ENCODE measurements at places on chromosomes 11 and 22.
A peak's percentile ranks its signal among the peaks of the same experiment; 100 is the strongest.

DNA sequence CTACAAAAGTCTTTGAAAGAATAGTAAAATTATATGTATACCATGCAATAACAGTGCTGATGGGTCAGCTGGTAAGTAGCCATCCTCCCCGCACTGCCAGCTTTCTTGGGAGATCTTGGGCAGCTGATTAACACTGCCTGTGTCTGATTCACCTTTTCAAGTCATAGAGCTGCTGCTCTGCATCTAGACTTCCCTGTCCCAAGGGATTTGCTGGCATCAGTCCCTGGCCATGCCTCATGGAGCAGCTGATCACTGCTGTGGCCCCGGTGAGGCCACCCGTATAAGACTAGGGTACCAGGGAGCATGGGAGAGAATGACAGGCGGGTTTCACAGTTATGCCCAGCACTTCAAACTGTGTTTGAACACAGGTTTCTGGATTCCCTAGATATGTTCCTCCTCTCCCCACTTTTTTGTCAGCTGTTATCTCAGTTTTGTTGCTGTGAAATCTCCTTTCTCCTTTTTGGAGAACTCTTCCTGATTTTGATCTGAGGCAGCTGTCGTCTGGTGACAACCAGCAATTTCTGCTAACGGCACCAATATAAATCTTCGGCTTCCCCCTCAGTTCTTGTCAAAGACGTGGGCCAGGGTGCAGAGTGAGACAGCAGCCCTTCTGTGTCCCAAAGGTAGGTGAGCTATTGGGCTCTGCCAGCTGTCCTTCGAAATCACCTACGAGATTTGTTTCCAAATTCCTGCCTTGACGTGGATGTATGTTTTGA lies 438.9 kb downstream of the NTM start:
- peaks cover 9% of the 10 kb centered on the region for H3K27me3 ChIP-seq
- no peak overlapping the region for H3K4me3 ChIP-seq
- H3K27ac ChIP-seq: no peak overlapping the region
- DNase-seq: no peak
- no peaks in the 10 kb centered on the region for H3K36me3 ChIP-seq

GRCh38 chr11:126281245-126281644 lies 1.6 kb upstream of the TIRAP start:
- no peak for DNase-seq
- no peak overlapping the region for H3K4me3 ChIP-seq
- H3K27ac ChIP-seq: no peak overlapping the region
- H3K4me1 ChIP-seq: no peaks in the 10 kb centered on the region

GRCh38 chr11:109076870-109077269 lies 345.1 kb upstream of the C11orf87 start:
- no peaks in the 10 kb centered on the region for H3K27me3 ChIP-seq
- peaks cover 6% of the 10 kb centered on the region for H3K4me1 ChIP-seq
- H3K4me3 ChIP-seq: no peak overlapping the region
- no peak for DNase-seq
- H3K27ac ChIP-seq: no peak overlapping the region

DNA sequence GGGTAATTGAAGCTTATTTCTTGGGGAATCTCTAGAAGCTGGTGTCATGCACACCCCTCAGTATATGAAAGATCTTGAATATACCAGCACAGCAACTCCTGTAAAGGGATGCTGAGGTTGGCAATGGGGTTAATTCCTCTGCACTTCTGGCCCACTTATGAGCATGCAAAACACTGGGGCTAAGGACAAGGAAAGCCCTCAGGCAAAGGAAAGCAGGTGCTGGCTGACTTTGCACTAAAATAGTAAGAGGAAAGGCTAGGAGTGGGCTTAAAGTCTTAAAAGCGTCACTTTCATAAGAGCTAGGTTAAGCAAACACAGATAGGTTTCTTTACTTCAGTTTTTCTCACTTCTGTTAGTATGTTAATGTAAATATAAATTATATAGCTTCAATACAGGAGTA lies 572.6 kb upstream of the LUZP2 start:
- DNase-seq: no peak
- no peak overlapping the region for H3K4me3 ChIP-seq
- no peaks in the 10 kb centered on the region for H3K36me3 ChIP-seq
- no peaks in the 10 kb centered on the region for H3K27me3 ChIP-seq
- H3K4me1 ChIP-seq: no peaks in the 10 kb centered on the region

GRCh38 chr11:65779919-65780769 lies 632 bp downstream of the AP5B1 start:
- H3K36me3 ChIP-seq: peaks cover 33% of the 10 kb centered on the region
- no peaks in the 10 kb centered on the region for H3K27me3 ChIP-seq
- H3K4me1 ChIP-seq: peaks cover 48% of the 10 kb centered on the region
- peak overlapping the region; percentile 79 for H3K4me3 ChIP-seq
- H3K27ac ChIP-seq: peak overlapping the region; percentile 89

GRCh38 chr11:122979815-122980595 lies 1.6 kb downstream of the BSX start:
- H3K4me3 ChIP-seq: no peak overlapping the region
- no peaks in the 10 kb centered on the region for H3K36me3 ChIP-seq
- no peak overlapping the region for H3K27ac ChIP-seq
- H3K27me3 ChIP-seq: peaks cover 30% of the 10 kb centered on the region

- H3K36me3 ChIP-seq: no peaks in the 10 kb centered on the region
- peak overlapping the region; percentile 75 for H3K27ac ChIP-seq
- peak overlapping the region; percentile 23 for H3K4me3 ChIP-seq
- DNase-seq: no peak
- peaks cover 30% of the 10 kb centered on the region for H3K4me1 ChIP-seq
These were observed 7.0 kb downstream of the FXYD2 start for GRCh38 chr11:117817368-117818040.

GRCh38 chr11:2306877-2307500 lies 5.2 kb downstream of the TSPAN32 start:
- peaks cover 33% of the 10 kb centered on the region for H3K4me1 ChIP-seq
- H3K27me3 ChIP-seq: no peaks in the 10 kb centered on the region
- no peak for DNase-seq
- no peak overlapping the region for H3K4me3 ChIP-seq

DNA sequence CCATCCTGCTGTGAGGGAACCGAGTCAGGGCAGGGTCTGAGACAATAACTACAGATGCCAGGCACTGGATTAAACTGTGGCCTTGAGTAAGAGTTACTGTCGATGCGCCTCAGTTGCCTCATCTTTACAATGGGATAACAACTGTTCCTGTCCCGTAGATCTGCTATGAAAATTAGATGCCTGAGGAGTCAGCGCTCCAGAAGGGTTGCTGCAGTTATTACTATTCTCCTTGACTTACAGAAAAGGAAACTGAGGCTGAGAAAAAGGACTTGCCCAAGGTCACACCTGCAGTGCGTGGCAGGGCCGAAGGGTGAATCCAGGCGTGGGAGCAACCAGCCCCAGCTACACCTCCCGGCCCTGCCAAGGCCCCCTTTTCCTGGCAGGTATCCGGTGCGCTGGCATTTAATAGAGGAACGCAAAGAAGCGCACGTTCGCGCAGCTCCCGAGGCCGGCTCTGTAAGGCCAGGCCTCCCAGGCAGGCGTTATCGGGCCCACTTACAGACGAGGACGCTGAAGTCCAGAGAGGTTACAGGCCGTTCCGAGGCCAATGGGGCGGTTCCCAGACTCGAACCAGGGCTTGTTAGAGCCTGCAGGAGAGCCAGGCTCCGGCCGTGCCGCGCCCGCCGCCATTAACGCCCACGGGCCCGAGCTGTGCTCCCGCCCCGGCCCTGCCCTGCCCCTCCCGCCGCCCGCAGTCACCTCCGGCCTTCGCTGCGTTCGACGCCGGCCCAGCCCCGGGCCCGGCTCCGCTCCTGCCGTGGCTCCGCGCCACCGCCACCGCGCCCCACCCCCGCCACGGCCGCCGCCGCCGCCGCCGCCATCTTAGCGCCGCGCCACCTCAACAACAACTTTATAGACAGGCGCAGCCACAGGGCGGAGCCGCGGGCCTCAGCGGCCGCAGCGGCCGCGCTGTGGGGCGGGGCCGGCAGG lies at the start of gene C11orf68:
TSS of gene C11orf68 (minus strand) at position 852 of the 930 bp plus-strand sequence. CDS start at position 821, 31 bp downstream.
- no peaks in the 10 kb centered on the region for H3K27me3 ChIP-seq
- peaks cover 50% of the 10 kb centered on the region for H3K4me1 ChIP-seq
- peak within 1 kb of the TSS; percentile 89 for H3K4me3 ChIP-seq
- DNase-seq: no peak

DNA sequence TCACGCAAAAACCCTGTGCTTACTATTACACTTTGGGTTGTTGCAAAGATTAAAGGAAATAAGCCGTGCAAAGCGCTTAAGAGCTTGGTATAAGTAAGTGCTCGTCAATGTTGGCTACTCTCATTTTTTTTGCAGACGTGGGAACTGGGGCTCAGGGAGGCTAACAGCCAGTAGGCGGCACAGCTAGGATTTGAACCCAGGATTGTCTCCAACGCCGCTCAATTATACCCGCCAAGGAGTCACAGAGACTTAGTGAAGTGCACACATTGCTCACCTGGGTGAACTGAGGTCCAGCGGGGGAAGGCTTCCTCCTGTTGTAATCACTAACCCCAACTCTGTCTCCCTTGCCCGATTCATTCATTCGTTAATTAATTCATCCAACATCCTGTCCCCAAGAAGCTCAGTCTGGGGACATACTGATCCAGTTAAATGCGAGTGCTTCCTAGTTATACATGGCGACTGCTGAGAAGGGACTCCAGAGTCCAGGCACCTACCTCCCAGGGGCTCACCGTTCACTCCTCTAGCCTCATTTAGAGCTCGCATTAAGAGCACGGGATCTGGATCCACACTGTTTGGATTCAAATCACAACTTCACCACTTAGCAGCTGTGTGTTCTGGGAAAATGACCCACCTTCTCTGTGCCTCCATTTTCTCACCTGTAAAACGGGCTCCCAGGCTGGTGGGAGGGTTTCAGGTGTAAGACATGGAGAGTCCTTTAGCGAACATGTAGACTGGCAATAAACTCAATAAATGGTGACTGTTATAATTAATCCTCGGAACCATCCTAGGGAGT lies 838 bp upstream of the MTFP1 start:
- no peaks in the 10 kb centered on the region for H3K27me3 ChIP-seq
- H3K4me1 ChIP-seq: peaks cover 54% of the 10 kb centered on the region
- no peak for DNase-seq
- H3K4me3 ChIP-seq: peak overlapping the region; percentile 74
- H3K27ac ChIP-seq: peak overlapping the region; percentile 97
- peaks cover 29% of the 10 kb centered on the region for H3K36me3 ChIP-seq

GRCh38 chr22:24408630-24409029 lies 18.8 kb upstream of the ADORA2A start:
- DNase-seq: no peak
- H3K36me3 ChIP-seq: peaks cover 10% of the 10 kb centered on the region
- no peak overlapping the region for H3K27ac ChIP-seq
- no peaks in the 10 kb centered on the region for H3K27me3 ChIP-seq
- H3K4me3 ChIP-seq: no peak overlapping the region

- no peak for DNase-seq
- H3K27me3 ChIP-seq: no peaks in the 10 kb centered on the region
- H3K36me3 ChIP-seq: no peaks in the 10 kb centered on the region
- no peak overlapping the region for H3K27ac ChIP-seq
These were observed 203.7 kb upstream of the MTMR2 start for GRCh38 chr11:96127596-96127959.

DNA sequence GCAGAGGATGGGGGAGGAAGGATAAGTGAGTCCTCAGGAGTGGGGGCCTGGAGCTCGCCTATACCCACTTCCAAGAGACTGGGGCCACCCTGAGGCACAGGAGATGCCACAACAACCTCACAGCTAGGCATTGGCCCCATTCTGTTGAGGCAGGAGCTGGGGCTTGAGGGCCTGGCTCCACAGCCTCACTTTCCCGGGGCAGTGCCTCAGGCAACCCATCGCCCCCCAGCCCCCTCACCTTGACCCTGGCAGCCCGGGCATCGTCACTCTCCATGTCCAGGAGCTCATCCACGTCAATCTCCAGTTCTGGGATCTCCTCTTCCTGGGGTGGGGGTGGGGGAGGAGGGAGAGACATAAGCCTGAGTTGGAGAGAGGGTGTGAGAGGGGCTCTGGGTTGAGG lies 1.8 kb downstream of the PPP1R14B start:
- H3K27ac ChIP-seq: peak overlapping the region; percentile 89
- peaks cover 47% of the 10 kb centered on the region for H3K4me1 ChIP-seq
- H3K36me3 ChIP-seq: no peaks in the 10 kb centered on the region
- peak overlapping the region; percentile 82 for H3K4me3 ChIP-seq
- DNase-seq: no peak

DNA sequence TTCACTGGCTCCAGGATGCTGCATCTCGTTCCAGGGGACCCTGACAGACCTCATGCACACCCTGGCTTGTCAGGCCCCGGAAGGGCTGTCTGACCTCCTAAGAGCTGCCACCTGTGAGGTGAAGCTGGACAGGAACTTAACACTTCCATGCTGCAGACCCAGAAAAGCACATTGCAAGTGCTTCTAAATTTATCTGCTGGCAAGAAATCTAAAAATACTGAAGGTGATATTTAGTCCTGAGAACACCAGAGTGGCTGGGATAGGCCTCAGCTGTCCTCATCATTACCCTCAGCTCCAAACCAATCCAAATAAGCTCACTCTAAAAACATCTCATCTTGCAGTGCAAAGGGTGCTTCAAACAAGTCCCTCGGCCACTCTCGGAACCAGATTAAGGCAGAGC lies 46.7 kb downstream of the ABTB2 start:
- H3K4me1 ChIP-seq: peaks cover 10% of the 10 kb centered on the region
- DNase-seq: no peak
- H3K36me3 ChIP-seq: no peaks in the 10 kb centered on the region
- H3K4me3 ChIP-seq: no peak overlapping the region
- H3K27me3 ChIP-seq: no peaks in the 10 kb centered on the region
- no peak overlapping the region for H3K27ac ChIP-seq

DNA sequence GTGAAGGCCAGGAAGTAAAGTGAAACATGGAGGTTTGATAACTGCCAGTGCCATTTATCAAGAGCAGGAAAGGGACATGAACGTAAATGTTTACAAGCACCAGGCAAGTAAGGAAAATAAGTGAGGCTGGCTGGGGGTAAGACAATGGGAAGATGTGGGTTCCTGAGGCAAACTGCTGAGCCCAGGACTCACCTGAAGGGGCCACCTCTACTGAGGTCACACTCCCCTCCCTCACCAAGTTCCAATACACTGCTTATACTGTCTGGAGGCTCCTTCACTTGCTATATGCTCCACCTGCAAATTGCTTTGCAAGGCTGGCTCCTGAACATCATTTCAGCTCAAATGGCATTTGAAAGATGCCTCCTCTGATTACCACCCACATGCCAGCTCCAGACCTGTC lies 10.3 kb upstream of the ZC3H12C start:
- H3K27me3 ChIP-seq: no peaks in the 10 kb centered on the region
- no peaks in the 10 kb centered on the region for H3K36me3 ChIP-seq
- no peak overlapping the region for H3K27ac ChIP-seq
- DNase-seq: no peak
- H3K4me3 ChIP-seq: no peak overlapping the region
- peaks cover 2% of the 10 kb centered on the region for H3K4me1 ChIP-seq

GRCh38 chr22:19287889-19288288 lies 3.6 kb downstream of the CLTCL1 start:
- no peaks in the 10 kb centered on the region for H3K27me3 ChIP-seq
- H3K36me3 ChIP-seq: no peaks in the 10 kb centered on the region
- no peak overlapping the region for H3K4me3 ChIP-seq
- DNase-seq: no peak
- no peak overlapping the region for H3K27ac ChIP-seq

GRCh38 chr22:17955590-17956379 lies 68.6 kb downstream of the MICAL3 start:
- no peak overlapping the region for H3K4me3 ChIP-seq
- H3K27me3 ChIP-seq: no peaks in the 10 kb centered on the region
- DNase-seq: no peak
- H3K4me1 ChIP-seq: no peaks in the 10 kb centered on the region
- no peaks in the 10 kb centered on the region for H3K36me3 ChIP-seq
